Heart left ventricle (tissue), 16 donors: ENCODE measurements at places on chromosomes 5 and 9. TPM values are rescaled to one million over a fixed set of nuclear protein-coding genes. Genes with fewer than 3 reads are reported as not detected.

Gene RNF180
- 10.5 TPM for total RNA-seq

Gene SNX24
- 17.3 TPM for total RNA-seq

Gene TAF1L
- 0.07 TPM for total RNA-seq

Gene NR5A1
- not detected for total RNA-seq

Gene ABO
- 0.91 TPM for total RNA-seq

Gene MUSK
- 0.70 TPM for total RNA-seq

Gene ARL14EPL
- not detected for total RNA-seq

Gene SHISAL2B
- total RNA-seq = not detected

Gene FGD3
- total RNA-seq = 11.2 TPM

GRCh38 chr5:317086-317811 is 4.3 kb upstream of the AHRR start:
- no peak for DNase-seq

- no peak for DNase-seq
Observed at GRCh38 chr5:55582256-55582655, 47.5 kb upstream of the PLPP1 start.

DNA sequence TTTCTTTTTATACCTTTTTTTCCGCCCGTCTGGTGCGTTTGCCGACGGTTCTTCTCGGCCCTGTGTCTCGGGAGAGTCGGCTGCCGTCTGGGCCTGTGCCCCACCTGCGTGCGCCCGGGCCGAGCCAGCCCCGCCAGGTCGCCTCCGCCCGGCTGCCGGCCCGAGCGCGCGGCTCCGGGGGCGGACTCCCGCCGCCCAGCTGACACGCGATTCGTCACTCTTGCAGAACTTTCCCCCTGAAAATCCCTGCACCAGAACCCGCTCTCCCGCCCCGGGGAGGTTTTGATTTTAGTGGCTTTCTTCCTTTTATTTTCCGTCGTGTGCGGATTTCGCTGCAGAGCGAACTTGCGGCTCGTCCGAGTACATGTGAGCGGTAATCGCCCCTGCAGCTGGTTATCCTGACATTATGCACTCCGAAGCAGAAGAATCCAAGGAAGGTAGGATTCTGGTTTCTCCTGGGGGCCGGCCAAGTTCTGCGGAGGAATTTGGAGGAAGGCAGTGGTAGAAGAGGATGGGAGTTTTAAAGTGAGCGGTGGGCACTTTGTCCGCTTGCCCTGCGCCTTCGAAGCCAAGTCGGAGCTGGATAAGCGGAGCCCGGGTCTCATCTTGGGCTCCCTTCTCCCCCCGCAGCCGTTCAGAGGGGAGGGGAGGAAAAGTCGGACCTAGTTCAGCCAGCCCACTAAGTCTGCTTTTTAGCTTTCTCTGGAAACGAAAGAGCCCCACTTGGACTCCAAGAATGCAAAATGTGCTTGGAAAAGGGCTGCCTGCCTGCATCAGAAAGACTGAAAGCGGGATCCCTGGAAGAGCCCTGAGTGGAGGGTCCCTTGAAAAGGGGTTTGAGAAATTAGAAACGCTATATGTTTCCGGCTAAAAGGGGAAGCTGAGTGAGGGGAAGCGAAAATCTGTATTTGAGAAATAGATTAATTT is at the start of gene TNFAIP8:
Gene TNFAIP8, plus strand, starts transcription at position 335 of the 927 bp plus-strand sequence. Its CDS starts 72 bp downstream, at position 407.
- peak; percentile 71 for DNase-seq

DNA sequence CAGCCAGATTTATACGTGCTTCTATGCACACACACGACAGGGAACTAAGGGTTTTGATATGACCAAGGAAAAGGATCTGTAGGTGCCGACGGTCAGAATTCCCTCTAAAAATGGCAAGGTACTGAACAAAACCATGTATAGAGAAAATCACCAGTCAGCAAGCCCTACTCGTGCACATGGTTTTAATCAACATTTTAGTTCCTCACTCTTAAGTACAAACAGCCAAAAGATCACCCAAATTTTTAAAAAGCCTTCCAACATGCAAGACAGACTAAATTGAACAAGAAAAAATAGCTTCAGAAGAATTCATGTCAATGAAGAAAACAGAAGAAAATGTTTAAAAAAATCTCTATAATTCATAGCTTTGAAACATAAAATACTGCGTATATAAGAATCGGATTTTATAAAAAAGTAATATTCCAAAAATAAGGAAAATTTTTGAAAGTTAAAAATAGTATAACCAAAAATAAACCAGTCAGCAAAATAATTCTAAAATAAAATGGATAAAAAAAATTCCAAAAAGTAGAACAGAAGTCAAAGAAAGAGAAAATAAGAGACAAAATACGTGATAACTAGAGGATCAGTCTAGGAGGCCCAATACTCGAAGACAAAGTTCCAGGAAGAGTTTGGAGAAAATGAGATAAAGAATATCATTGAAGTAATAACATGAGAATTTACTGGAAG is 43.0 kb upstream of the KCNV2 start:
- DNase-seq = no peak

- DNase-seq = no peak
Observed at GRCh38 chr9:130219661-130220096, 45.9 kb upstream of the HMCN2 start.

DNA sequence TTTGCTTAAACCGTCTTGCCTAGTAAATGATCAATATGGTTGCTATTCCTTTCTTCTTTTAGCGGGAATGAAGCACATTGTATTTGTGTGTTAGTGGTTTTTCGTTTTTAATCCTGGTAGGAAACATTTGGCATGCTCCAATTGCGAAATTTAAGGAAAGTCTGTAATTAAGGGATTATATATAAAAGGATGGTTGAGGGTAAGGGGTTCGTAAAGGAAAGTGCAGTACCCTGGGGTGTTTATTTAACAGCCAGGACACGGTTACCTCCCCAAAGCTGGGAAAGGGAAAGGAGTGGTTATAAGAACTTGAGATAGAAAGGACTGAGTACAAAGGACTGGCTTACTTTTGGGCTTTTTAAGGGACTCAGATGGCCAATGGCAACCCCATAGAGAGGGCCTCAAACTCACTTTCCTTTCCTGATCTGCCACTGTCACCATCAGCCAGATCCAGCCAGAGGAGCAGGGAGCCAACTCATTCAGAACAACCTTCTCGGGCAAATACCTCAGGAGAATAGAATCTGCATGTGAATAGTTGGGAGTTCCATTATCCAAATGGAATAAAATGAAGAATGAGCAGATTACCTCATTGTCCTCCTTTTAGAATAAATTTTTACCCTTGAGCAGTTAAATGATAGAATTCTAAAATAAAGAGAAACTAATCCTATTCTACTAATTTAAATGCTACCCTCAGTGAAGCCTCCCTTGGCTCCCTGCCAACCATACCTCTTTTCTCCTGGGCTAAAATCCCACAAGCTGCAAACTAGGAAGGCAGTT is 117.7 kb downstream of the SNCAIP start:
- DNase-seq = no peak

DNA sequence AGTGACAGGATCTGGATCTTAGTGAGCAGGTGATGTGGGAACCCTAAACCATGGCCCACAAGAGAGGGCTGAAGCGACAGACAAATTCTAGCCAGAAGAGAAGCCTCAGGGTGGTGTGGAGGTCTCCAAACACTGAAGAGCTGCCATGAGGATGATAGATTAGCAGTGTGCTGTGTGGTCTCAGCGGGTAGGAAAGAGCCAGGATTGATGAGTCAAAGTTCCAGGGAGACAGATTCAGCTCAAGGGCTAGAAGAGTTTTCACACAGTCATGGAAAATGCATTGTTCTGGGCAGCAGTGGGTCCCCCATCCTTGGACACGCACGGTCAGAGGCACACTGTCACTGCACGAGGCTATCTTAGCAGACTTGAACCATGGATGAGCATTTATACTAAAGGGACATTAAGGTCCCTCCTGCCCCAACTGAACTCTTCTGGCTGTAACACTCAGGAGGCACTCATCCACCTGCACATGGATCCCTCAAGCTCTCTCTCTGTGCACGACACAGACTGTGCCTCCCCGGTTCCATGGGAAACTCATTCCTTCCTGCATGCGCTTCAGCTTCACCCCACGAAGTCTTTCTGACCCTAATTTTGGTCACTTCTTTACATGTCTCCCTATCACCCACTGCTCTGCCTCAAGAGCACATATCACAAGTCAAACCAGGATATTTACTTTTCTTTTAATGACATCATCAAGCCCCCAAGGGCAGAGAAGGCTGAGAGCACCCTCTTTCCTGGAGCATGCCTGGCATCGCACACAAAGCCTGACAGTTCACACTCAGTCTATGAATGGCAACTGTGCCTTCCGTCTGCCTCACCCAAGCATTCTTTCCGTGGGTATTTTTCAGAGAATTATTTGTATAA is 84.8 kb downstream of the TLE1 start:
- DNase-seq = no peak

DNA sequence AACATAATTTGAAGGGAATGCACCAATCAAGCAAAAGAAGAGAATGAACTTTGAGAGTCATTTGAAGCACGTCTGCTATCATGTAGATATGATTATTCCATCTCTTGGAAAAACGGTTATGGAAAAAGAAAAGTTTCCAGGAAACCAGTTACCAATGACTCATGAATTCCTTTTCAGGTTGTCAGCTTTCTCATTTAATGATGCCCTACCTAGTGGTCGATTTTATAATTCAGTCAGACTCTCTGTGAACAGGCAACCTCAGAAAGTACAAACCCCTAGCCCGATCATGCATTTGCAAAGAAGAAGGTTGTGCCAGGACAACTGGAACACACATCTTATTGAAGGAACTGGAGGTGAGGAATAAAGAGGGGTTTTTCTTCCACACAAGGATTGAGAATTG is 355.1 kb upstream of the GRIA1 start:
- no peak for DNase-seq

GRCh38 chr5:72012906-72013305 is 94.4 kb upstream of the MAP1B start:
- no peak for DNase-seq

DNA sequence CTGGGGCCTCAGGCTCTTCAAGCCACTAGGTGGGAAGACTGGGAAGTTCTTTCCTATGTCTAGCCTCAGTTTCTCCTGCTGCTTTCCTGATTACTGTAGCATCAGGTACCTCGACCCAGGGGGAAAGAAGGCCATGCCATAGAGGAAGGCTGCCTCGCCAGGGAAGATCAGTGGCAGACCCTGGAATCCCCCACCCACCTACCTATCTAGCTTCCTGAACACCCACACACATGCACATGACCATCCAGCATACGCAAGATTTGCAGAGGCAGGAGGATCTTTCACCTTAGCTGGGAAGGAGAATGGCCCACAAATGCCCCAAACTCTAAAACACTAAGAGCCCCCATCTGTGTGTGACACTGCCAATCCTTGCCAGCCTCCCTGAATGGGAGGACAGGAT is 8.0 kb downstream of the NR5A1 start:
- DNase-seq = no peak

DNA sequence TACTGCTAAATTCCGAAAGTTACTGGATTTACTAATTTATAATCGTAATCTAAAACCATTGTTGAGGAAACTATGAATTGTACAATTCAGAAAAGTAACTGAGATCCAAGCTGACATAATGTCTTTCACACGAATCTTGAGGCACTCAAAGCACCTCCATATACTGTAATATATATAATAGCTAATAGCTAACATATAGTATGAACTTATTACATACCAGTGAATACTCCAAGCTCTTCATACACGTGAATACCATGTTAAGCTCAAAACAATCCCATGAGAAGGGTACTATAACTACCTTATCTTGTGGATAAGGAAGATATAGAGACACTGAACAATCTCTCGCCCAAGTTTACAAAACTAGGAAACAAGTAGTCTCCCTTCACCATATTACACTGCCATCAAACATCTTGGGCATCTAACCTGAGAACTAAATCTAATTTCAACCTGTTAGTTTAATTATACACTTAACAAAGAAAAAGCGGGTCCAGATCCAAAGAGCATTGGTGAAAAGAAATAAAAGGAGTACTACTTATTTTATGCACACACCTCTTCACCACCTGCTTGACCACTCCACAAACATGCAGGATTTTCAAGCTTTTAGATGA is 1.0 kb downstream of the NUDCD2 start:
- no peak for DNase-seq

DNA sequence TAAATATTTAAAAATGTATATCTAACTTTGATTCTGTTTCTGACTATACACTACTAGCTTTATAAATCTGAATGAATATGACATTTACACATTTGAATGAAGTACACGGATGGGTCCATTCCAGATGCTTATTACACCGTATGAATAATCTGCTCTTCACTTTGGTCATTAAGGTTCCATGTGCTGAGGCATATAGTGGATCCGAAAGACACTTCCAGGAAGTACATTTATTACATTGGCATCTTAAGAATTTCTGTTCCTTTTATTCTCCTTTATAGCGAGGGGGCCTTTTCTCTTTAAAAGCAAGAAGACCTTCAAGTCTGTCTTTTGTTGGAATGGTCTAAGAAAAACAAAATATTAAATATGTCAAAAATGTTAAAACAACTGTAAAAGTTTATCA is 147.6 kb downstream of the AUH start:
- DNase-seq = no peak

- DNase-seq = peak; percentile 48
Observed at GRCh38 chr5:171601266-171601881, 181.9 kb downstream of the FGF18 start.

DNA sequence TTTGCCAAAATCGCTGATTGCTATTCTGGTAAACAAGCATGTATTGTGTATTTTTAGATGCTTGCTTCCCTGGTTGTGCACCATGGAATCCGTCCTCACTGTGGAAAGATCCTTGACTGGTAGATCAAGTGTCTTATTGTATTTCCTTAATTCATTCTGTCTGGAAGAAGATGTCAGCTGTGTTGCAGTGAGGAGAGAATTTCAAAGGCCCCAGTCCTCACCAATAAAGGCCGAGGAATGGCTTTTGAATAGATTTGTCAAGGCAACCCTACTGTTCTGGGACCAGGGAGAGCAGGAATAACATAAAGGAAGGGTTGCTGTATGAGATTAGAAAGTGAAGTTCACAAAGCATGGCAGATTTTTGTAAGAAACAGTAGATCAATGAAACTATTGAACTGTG is 36.2 kb upstream of the POU5F2 start:
- DNase-seq = no peak

- no peak for DNase-seq
Observed at GRCh38 chr5:173812811-173813550, 75.2 kb upstream of the CPEB4 start.

- no peak for DNase-seq
Observed at GRCh38 chr5:93582677-93583438, at the start of gene NR2F1. Gene NR2F1 (plus strand): TSS chr5:93583222. CDS start chr5:93585024, 1,802 bp downstream.

- DNase-seq = no peak
Observed at GRCh38 chr9:136337416-136338395, 10.4 kb downstream of the GPSM1 start.

- peak; percentile 65 for DNase-seq
Observed at GRCh38 chr9:87554171-87554910, 56.7 kb downstream of the DAPK1 start.

GRCh38 chr9:107750741-107751566 is 261.4 kb upstream of the KLF4 start:
- DNase-seq = peak; percentile 83

DNA sequence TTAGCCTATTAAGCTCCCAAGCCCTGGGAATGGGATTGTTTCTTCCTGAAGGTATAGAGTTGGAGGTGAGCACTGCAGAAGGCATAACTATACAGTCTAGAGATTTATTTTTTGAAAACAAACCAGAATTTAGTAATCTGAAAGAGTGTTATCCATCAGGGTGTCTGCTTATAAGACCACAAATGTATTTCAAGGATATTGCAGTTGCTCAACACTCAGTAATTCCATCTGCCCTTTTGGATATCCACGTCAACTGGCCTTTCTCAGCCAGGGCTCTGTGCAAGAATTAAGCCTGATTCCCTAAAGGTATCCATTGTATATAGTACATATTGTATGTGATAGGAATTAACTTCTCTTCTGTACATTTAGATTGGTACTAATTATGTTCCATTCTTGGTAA is 15.0 kb upstream of the IL31RA start:
- DNase-seq = no peak

GRCh38 chr5:6525910-6526309 is 77.3 kb downstream of the UBE2QL1 start:
- no peak for DNase-seq

- peak; percentile 69 for DNase-seq
Observed at GRCh38 chr5:149452007-149452664, 73.0 kb upstream of the IL17B start.
